ENCODE measurements at places on chromosomes 1 and 21. TPM values are rescaled to one million over a fixed set of nuclear protein-coding genes. Genes with fewer than 3 reads are reported as not detected.

Gene USP48
- 56.1 TPM for total RNA-seq

DNA sequence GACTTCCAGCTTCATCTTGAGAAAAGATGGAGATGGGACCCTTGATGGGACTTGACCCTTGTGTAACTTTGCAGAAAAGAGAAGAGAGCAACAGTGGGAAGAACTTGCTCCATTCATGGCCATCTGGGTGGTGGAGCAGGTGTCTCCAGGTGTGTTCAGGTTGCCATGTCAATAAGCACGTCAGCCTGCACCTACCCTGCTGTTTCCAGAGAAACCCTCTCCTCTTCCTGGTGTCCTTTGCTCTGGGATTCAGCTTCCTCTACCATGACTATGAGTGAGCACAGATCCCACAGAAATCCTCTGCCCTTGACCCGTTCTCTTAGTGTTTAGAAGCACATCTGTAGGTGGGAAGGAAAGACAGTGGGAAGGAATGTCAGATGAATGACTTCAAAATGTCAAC is 21.8 kb upstream of the OTUD3 start:
- DNase-seq = no peak

Gene KCNJ9
- total RNA-seq = not detected

Gene LCE2C
- not detected for total RNA-seq

- DNase-seq = no peak
Measured at GRCh38 chr1:161728376-161729226, 7.3 kb downstream of the FCRLB start.

DNA sequence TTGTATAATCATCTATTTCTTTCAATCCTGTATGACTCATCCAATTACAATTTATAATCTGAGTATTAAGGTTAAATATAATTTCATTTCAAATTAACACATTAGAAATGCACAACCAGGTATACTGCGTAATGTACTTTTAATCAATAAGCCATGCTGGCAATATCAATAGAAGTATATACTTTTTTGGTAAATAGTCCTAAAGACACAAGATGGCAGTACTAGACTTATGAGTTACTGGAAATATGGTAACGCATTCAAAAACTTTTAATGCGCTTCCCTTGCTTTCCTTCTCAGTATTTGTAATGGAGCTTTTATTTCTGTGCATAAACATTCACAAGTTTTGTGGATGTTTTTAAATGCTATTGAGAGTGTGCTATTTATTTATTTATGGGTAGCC is 1162.0 kb upstream of the TMPRSS15 start:
- no peak for DNase-seq

- DNase-seq = no peak
Measured at GRCh38 chr1:87950369-87950768, 621.7 kb downstream of the LMO4 start.

Gene CFHR1
- not detected for total RNA-seq

- no peak for DNase-seq
Measured at GRCh38 chr1:231347961-231348360, 9.9 kb downstream of the SPRTN start.
